ENCODE measurements at places on chromosomes 3 and 15.

DNA sequence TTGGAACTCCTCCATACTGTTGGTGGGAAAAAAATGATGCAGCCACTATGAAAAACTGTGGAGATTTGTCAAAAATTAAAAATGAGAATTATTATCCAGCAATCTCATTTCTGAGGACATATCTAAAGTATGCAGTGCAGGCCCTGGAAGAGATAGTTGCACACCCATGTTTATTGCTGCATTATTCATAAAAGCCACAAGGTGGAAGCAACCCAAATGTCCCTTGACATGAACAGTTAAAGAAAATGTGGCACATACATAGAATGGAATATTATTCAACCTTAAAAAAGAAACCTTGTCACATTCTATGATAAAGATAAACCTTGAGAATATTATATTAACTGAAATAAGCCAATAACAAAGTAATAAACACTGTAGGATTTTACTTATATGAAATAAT lies 80.9 kb upstream of the ARHGEF26 start:
- DNase-seq, result no peak

- peak; percentile 75 for DNase-seq
Measured at GRCh38 chr15:90839187-90840071, 29.0 kb upstream of the FURIN start.

- DNase-seq, result no peak
Measured at GRCh38 chr15:47339800-47340570, 377.3 kb upstream of the SEMA6D start.

DNA sequence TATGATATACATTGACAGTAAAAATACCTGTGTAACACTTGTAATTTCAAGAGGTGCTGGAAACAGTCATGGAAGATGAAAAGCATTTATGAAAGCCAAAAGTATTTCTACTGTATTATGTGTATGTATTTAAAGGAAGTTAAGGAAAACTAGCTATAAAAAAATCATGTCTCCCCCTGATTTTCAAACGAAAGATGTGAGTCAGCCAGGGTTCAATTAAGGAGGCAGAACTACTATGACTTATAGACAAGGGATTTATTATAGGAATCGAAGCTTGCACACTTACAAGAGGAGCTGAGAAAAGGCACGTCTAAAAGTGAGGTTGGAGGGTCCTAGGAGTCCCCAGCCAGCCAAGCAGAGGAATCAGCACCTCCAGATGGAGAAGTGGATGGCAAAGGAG lies 119.4 kb downstream of the SUCLG2 start:
- DNase-seq, result no peak

DNA sequence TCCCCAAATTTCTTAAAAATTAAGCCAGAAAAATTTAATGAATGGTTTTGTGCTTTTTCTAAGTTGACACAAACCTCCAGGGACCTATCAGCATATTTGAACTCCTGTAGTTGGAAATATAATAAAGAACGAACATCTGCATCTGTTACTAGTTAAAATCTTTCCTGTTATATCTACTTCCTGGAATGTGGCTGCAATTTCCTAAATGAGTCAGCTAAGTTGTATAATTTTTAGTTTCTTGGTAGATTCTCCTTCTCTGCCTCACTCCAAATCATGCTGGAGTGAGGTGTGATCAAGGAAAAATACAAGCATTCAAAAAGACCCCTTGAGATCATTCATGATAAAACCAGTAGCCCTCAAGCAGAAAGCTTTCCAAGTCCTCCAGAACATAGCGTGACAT lies 106.2 kb upstream of the MCTP2 start:
- no peak for DNase-seq

DNA sequence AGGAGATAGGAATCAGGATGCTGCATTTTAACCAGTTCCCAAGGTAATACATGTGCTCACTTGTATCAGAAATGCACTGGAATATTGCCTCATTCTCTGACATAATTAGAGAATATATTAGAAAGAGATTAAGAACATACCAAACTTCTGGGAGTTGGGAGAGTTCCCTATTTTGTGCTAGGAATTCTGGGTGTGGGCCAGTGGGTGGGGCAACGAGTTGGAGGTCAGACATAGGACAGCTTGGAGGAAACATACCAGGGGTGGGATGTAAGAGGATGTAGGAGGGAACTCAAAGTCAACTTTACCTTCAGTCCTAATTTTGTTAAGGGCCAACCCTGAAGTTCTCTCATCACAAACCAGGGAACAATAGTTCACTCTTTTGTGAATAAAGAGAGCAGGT lies 83.6 kb downstream of the SLC7A14 start:
- DNase-seq, result no peak

GRCh38 chr3:77707281-77707680 lies 667.4 kb downstream of the ROBO2 start:
- no peak for DNase-seq

- DNase-seq, result no peak
Measured at GRCh38 chr15:39172380-39173281, 408.2 kb upstream of the THBS1 start.

DNA sequence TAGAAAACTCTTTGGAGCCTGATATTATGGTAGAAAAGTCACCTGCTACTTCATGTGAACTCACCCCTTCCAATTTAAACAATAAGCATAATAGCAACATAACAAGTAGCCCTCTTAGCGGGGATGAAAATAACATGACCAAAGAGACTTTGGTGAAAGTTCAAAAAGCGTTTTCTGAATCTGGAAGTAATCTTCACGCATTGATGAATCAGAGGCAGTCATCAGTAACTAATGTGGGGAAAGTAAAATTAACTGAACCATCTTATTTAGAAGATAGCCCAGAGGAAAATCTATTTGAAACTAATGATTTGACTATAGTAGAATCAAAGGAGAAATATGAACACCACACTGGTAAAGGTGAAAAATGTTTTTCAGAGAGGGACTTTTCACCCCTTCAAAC lies 5.1 kb upstream of the SCG5 start:
- DNase-seq, result no peak

DNA sequence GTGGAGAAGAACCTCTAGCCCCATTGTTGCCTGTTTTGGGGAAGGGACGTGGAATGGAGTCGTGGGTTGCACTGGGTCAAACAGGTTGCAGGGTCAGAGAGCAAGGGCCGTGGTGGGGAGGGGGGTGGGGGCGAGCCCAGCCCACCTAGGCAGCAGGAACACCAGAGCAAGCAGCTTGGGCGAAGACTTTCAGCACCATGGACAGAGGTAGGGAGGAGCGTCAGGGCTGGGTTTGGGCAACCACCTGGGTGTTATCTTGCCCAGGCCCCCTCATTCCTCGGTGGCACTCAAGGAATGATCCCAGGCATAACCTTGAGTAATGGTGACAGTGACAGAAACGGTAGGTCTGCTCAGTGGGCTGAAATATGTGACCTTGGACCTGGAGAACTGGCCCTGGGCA lies 45.9 kb upstream of the TMEM115 start:
- no peak for DNase-seq

DNA sequence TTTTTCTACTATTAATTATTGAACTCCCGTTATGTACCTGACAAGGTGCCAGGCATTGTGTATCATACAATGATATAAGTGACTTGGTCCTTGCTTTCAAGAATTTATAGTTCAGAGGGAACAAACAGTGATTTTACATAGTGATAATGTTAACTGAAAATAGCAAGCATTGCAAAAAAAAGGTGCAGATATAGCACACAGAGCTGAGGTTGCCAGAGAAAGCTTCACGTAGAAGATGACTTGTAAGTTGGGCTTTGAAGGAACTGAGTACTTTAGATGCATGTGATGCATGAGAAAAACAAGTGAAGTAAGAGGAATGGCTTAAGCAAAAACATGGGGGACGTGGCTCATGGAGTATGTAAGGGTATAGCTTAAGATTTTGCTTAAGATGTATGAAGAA lies 584.5 kb downstream of the NAALADL2 start:
- no peak for DNase-seq

DNA sequence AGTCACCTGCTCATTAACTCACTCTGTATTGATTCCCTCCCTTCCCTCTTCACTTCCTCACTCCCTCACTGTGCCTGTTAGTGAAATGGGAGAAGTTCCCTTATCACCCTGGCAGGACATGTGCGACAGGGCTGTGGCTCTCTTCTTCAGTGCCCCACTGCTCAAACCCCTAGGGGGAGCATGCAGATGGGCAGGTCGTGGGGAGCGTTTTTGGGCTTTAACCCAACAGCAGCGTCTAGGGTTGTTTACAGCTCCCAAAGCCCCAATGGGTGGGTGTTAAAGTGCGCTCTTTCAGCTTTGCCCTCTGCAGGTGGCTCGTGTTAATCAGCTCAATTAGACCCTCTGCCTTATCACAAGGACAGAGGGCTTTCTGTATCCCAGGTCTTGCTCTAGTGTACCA lies 447.8 kb upstream of the PROK2 start:
- no peak for DNase-seq

DNA sequence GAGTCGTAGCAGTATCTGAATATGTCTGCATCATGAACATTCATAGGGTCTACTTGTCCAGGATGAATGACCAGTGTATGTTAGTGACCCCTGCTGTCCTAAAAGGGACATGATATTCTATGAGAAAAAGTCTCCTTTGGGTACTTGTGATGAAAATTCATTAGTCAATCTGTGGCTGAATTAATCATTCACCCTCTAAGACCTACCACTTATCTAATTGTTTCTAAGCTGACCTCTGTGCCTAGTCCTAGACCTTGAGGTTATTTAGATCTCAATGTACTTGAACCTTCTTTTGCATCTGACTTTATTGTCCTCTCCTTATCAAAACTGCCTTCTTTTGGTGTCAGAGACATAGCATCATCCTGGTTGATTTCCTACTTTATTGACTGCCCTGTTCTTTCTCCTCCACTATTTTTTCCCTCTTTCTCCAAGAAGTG lies 799.3 kb downstream of the DIPK2A start:
- no peak for DNase-seq

DNA sequence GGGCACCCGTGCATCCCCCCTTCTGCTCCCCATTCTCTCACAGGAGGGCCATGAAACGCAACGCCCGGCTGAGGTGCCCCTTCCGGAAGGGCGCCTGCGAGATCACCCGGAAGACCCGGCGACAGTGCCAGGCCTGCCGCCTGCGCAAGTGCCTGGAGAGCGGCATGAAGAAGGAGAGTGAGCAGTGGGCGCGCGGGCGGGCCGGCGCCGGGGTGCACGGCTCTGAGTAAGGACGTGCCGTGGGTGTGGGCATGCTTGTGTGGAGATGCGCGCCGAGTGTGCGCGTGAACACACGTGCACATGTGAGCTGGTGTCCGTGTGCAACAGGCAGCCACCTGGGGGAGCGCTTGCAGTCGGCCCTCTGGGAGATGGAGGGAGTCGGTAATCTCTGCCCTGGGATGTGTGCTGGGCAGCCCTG lies 28.1 kb downstream of the NR1I2 start:
- DNase-seq, result peak; percentile 72

- no peak for DNase-seq
Measured at GRCh38 chr3:55501905-55502304, 14.8 kb upstream of the WNT5A start.

GRCh38 chr3:72625602-72626337 lies 222.5 kb downstream of the SHQ1 start:
- no peak for DNase-seq

DNA sequence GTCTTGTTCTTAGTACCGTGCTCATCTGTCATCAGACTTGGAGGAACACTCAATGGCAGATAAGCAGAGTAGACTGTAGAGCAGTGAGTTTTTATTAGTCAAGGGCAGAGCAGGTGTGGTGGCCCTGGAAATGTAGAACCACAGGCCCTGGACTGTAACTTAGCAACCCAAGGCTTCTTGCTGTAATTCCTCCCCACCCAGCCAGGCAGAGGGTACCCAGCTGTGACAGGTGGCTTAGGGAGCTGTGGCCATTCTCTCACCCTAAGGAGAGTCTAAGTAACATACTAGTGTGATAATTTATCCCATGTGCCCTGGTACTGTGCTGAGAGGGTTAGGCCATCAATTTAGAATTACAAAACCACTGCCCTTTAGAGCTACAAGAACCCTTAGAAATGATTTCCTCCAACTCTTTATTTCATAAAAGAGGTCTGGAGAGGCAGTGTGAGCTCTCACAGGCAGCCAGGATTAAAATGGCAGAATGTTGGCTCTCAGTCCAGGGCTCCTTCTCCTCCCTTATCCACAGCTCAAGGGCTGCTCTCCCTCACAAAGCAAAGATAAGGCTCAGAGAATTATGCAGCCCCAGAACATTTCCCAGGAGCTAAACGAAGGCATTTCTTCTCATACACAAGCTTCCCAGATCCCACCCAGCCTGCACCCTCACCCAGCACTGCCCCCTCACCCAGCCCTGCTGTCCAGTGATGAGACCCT lies 3.0 kb downstream of the POMGNT2 start:
- no peak for DNase-seq

DNA sequence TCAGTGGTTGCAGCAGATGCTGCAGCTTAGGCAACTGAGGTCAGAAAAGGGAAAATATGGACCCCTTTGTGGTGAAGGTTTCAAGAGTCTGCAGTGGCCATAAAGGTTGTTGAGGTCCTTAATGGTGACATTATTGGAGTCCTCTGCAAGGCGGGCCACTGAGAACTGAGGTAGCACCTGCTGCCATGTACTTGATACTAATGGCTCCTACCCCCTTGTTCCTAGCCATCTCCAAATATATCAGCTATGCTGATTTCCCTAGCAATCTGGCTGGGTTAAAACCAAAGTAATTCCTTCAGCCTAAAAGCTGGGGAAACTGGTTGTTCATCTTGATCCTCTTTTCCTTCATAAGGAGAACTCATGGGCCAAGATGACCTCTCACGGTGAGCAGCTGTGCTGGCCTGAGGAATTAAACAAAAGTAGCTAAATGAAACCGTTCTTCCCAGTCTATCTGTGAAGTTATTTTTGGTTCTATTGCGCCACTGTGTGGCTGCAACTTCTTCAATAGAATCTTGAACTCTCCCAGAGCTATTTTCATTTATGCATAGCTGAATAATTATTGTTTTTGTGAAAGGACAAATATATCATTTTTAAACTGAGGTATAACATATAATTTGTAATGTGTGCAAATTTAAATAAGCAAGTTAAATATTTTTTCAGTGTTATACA lies 76.1 kb upstream of the PLSCR4 start:
- no peak for DNase-seq

GRCh38 chr3:30082652-30083051 lies 523.7 kb upstream of the TGFBR2 start:
- no peak for DNase-seq

GRCh38 chr15:70318594-70319465 lies 221.1 kb upstream of the TLE3 start:
- DNase-seq, result no peak

DNA sequence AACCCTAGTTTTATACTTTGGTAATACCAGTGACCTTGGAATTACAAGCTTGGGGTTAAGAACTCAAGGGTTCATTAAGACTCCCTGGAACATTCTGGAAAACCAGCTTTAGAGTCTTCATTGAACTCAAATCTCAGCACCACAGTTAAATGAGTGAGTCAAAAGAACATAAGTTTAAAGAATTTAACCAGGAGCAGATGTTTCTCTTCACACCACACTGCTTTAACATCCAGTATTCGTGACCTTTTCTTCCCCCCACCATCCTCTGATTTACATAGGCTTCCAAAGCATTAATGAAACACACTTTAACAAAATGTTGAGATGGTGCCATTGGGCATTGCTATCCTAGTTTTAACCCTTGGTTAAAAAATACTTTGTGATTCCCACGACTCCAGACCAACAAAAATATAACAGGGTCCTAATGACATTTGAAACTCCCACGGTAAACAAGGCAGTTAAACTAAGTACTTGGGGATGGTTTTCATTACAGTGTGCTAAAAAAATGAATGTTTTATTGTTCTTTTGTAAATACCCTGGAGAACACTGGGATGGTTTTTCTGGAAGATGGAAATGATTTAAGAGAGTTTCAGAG lies 123.9 kb downstream of the OXNAD1 start:
- no peak for DNase-seq

GRCh38 chr3:129560911-129561594 lies 18.1 kb downstream of the H1-8 start:
- DNase-seq, result no peak

GRCh38 chr15:77810130-77810571 lies 177.4 kb upstream of the LINGO1 start:
- DNase-seq, result no peak

GRCh38 chr3:13565581-13566452 lies 16.9 kb downstream of the FBLN2 start:
- no peak for DNase-seq
